AG04450 (cell line): ENCODE measurements at places on chromosomes 13 and 19. TPM values are rescaled to one million over a fixed set of nuclear protein-coding genes. Genes with fewer than 3 reads are reported as not detected.

DNA sequence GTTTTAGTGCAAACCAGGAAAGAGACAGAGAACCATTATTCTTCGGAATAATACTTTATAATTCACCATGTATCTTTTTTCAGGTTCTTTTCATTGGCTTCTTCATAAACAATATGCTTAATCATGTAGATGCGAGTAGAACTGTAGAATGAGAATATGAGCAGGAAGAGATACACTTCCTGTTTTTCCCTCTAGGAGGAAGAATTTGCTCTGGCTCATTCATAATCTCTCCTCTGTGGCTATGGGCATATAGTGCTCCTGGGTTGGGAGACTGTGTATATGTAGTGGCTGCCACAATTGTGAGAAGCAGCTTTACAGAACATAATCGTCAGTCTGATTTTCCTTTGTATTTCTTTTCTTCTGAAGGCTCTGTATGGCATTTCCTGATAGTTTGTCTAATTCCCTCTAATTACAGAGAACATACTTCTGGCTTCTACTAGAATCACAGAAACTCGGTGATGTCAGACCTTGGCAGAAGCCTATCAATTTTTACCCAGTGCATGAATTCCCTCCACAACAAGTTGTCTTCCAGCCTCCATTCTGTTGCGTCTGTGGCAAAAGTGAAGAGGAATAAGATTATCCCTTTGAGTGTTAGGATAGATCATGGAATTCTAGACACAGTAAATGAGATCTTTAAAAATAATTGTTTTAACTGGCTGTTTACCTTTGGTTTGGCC lies 2.9 kb upstream of the DCLK1 start:
- no peak for DNase-seq

DNA sequence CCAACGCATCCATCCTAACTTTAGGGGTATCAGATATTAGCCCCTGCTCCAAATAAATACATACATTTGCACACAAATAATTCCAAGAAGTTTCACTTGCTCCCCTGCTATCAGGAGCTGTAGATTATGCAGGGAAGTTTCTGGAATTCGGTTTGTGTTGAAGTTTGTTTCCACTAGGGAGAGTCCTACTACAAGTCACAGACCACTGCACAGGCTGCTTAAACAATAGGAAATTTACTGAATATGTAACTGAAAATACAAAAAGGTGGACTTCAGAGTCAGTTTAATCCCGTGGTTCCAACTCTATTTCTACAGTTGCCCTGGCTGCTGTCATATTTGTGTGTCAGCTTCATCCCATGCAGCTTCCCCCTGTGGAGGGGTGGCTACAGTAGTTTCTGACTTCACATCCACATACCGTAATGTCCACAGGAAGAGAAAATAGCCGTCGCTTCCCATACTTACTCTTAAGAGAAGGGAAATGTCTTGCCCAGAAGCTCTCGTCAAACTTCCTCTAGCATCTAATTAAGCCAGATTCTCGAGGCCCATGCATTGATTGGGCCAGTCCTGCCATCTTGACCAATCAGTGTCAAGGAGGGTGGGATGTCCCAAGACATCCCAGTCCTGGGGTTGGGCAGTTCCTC lies 286.6 kb downstream of the COG6 start:
- DNase-seq = no peak

- DNase-seq = no peak
These were observed 34.9 kb upstream of the DCLK1 start for GRCh38 chr13:36166046-36166445.

DNA sequence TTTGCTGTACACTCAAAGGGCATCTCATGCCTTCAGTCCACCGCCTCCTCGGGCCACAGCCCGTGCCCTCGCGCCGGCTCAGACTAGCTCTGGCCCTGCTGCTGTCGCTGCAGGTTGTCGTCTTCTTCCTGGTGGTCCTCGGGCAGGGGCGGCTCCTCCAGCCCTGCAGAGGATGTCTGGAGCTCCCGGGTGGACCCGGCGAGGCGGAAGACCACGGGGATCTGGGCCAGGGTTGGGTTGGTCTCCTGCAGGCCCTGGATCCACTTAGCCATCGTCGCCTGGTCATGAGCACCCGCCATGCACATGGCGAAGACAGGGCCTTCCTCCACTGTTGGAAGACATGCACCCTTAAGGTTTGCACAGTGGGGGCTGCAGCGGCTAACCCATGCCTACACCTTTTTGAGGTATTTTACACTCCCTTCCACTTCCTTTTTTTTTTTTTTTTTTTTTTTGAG lies 489 bp upstream of the ZNF653 start:
- no peak for DNase-seq

DNA sequence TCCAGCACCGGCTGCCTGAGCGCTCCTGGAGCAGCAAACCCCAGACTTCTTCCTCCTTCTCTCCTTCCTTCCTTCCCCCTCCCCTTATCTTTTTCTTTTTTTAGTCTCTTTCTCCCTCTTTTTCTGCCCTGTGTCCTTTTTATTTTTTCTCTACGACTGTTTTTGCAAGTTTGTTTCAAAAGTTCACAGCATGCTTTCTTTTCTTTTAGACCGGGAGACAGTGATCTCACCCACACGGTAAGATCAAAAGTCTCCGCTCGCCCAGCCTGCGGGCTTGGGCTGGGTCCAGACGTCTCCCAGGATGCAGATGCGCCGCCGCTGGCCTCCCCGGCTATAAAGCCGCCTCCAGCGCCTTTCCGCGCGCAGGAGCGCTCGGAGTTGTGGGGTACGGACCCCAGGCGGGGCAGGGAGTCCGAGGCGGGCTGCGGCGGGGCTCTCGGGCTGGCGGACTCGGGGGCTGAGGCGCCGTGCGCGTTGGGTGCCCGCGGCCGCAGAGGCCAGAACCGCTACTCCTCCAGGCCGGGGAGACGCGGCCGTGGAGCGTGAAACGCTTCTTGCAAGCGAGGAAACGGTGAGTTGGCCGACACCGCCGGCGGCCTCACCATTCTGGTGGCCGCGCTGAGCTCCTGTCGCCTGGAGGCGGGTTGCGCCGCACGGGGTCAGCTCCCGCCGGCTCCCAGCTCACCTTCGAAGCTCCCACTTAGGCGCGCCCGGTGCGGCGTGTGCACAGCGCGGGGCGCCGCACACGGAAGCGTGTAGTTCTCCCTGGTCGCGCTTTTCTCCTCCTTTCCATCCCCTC lies 2.0 kb upstream of the TSHZ3 start:
- no peak for DNase-seq

The NOTCH3 gene
- polyA plus RNA-seq = 8.8 and 10.5 TPM in 2 replicates

The BRSK1 gene
- polyA plus RNA-seq = 9.5 and 11.2 TPM in 2 replicates

The KIRREL2 gene
- not detected in 2 replicates for polyA plus RNA-seq
